ENCODE measurements at places on chromosomes 1 and 21.

DNA sequence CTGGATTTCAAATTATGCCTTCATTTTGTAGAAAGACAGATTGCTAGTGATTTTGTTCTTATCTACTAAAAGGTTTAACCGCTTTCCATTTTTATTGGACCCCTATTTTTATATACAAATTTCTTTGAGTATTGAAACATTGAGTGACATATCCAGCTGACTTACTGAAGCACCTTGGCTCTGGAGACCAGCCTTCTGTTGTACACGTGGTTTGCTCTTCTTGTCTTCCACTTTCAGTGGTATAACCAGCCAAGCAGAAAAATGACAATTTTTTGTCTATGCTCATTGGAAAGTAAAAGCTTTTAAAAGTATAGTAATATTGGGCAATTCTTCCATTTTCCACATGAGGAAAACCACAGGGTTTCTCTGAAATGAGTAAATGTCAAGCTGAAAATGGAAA, 4.4 kb downstream of the F13B start:
- no peak for DNase-seq

DNA sequence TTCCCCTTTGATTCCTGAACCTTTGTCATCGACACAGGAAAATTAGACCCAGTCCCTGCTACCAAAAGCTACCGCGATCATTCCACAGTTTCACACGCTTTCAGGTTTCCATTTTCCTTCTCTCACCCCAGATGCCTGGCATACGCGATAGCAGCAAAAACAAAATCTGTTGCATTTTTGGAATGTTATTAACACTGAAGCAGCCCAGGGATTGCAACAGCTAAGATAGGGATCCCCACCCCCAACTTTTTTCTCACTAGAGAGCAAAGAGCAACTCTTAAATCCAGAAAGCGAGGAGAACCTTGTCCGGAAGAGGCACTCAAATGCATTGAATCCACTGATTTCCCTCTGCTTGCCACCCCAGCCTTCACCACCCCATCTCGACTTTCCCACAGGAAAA, 8.9 kb downstream of the OVAAL start:
- DNase-seq, result no peak

GRCh38 chr1:183730107-183730724, 74.7 kb upstream of the RGL1 start:
- DNase-seq, result no peak

- no peak for DNase-seq
Observed at GRCh38 chr1:94974824-94975223, 47.9 kb upstream of the CNN3 start.

DNA sequence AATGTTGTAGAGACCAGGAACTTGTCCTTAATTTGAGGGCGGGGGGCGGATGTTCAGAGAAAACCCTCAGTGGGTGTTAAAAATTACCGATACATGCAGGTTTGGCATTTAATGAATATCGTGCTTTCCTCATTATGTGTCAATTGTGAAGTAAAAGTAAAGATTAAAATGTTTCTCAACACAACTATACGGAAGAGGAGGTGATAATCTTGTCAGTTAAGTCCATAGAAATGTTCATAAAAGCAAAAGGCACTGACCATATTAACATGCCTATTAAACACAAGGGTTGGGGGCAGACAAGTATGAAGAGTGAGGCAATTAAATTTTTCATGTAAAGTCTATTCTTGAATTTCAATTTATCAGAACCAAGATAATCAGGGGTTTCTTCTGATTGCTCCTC, 1.3 kb downstream of the BRINP3 start:
- no peak for DNase-seq

Measured in activated CD4-positive, CD25-positive, alpha-beta regulatory T cell (primary cell).